Stimulated activated CD4-positive, alpha-beta T cell treated with anti-CD3 and anti-CD28 coated beads, Interleukin-1b, Interleukin-23, amount 100 ng/mL, for 48 hours (primary cell): ENCODE measurements at places on chromosomes 1 and 21.

GRCh38 chr1:181090641-181091126 is 2.2 kb downstream of the IER5 start:
- peak; percentile 58 for DNase-seq

- DNase-seq, result no peak
These were observed 110.4 kb downstream of the KCNT2 start for GRCh38 chr1:196497817-196498216.

DNA sequence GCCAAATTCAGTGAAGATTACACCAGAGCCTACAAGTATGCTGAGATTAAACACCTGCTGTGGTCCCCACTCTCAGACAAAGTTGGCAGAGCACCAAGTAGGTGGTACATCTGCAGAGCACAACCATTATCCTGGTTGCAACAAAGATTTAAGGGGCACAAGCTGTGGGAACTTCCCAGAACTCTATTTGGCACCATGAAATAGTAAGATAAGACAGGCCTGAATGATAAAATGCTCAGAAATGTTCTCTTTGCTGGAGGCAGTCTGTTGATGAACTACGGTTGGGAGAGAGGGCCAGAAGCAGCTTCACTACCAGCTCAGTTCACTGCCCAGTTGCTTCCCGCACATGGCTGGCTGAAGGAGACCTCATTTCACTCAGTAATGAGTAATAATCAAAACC is 19.9 kb downstream of the RPL5 start:
- DNase-seq, result no peak

GRCh38 chr1:106571109-106571508 is 485.4 kb upstream of the PRMT6 start:
- DNase-seq, result no peak

DNA sequence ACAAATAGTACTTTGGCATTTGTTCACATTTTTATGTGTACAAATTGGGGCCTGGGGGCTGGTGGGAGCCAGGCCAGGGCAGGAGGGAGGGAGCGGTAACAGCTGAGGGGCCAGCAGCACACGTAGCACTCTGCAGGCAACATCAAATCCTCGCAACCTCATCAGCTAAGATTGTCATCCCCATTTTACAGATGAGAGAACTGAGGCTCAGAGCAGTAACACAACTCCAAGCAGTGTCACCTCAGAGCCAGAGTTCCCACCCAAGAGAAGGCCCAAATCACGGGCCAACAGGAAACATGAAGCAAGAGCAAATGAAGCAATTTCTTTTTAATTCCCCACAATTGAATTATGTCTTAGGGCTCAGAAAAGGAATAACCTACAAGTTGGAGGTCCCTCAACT is 14.1 kb downstream of the IFFO2 start:
- DNase-seq, result no peak

- no peak for DNase-seq
These were observed 21.3 kb upstream of the RSPO1 start for GRCh38 chr1:37656026-37656425.

GRCh38 chr1:63454269-63454668 is 68.8 kb downstream of the ITGB3BP start:
- DNase-seq, result no peak

GRCh38 chr1:202622388-202622787 is 87.9 kb downstream of the SYT2 start:
- no peak for DNase-seq

- no peak for DNase-seq
These were observed 18.6 kb downstream of the KHDRBS1 start for GRCh38 chr1:32032275-32032615.

- DNase-seq, result no peak
These were observed 23.1 kb downstream of the TRAF5 start for GRCh38 chr1:211349741-211350140.

DNA sequence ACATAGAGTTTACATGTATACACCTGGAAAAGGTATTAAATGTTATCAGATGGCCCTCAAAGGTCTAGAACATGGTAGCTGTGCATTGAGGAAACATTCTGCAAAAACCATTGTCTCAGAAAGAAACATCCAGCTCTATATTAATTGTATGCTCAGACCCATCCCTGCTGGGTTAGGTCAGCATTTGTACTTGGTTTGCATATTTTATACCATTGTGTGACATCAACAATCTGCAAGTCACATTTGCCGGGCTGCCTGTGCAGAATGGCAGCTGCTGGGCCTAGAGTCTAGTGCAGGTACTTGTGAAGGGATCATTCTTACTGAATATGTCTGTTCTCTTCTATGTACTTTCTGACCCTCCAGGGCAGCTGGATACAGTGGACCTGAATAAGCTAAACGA is 43.9 kb upstream of the LAMC2 start:
- DNase-seq, result no peak

- DNase-seq, result peak; percentile 44
These were observed 22.2 kb downstream of the SLC2A1 start for GRCh38 chr1:42936309-42937078.

DNA sequence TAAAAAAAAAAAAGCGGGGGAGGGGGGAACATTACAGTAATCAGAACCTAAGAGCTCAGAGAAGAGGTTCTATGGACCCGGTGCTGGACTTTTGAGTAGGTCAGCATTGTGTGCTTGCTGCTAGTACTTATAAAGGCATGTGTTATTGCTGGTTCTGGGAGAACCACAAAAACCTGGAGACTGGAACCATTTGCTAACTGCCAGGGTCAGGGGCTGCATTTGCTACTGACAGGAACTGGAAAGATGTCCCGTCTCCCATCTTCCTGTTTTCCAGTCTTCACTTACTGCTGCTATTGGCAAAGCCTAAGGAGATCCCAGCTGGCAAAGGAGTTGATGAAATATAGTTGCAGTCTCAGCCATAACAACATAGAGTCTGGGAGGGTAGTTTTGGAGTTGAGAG is 4.3 kb downstream of the RNF2 start:
- DNase-seq, result no peak

DNA sequence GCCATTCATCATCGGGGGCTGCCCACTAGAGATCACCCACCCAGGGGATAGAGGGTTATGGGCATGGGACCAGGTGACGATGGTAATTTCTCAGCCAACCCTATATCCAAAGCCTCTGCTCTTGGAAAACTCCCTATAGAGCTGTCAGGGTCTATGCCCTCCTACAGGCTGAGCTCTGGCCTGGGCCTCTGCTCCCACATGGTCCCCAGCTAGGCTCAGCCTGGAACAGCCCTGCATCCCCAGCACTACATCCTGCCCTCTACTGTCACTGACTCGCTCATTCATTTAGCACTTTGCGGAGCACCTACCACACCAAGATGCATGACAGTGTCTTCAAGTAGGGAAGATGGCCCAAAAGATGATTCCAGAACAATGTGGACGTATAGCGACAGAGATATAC is 45.0 kb upstream of the EPS8L3 start:
- DNase-seq, result no peak

DNA sequence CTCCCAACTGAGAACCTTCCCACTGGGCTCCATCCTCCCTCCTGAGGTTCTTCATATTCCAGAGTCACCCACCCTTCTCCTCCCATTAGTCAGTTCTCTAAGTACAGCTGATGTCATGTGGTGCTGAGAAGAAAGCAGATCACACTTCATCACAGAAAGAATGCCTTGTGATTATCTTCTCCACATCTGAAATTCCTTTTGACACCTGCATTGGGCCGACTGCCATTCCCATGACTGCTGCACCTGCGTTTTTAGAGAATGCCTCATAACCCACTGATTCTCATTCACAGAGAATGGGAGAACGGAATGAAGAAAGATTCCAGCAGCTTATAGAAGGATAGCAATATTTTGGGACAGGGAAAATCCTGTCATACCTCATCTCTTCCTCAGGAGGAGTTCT is 14.3 kb downstream of the LEPR start:
- DNase-seq, result no peak

- peak; percentile 12 for DNase-seq
These were observed 67.5 kb upstream of the CD1D start for GRCh38 chr1:158112994-158113758.

DNA sequence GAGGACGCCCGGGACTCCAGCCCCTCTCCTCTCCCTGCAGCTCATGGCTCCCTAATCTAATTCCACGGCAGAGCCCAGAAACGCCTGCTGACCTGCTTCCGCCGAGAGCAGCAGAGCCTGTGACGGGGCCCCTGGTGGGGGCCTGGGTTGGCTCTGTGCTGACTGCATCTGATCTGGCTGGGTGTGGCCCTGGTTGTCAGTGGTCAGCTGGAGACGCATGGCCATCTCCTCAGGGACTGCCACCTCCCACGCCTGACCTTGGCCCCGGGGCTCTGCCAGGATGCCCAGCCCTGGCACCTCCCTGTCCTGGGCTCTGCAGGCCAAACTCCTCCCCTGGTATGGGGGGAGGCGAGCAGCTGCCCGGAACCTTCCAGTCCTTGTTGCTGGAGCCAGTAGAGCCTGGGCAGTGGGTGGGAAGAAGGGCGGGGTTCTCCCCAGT is 1.1 kb upstream of the PLCH2 start:
- DNase-seq, result no peak

- no peak for DNase-seq
These were observed 6.9 kb downstream of the TRAPPC10 start for GRCh38 chr21:44018813-44019567.

DNA sequence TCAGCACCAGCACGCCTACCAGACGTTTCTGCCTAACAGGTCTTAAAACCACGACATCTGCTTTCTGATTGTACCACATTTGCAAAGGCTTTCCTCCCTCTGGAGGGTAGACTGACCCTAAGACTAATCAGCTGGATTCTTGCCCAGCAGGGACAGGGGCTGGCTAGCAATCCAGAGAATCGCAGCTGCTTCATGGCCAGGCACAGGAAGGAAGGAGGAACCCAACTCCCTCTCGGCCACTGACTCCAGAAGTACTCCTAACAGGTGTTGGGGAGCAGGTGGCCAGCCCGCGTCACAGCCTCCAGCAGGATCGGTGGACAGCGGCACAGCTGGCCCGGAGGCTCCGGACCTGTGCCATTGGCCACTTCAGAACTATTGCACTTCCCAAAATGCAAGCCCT is 180.8 kb downstream of the NPHP4 start:
- no peak for DNase-seq

DNA sequence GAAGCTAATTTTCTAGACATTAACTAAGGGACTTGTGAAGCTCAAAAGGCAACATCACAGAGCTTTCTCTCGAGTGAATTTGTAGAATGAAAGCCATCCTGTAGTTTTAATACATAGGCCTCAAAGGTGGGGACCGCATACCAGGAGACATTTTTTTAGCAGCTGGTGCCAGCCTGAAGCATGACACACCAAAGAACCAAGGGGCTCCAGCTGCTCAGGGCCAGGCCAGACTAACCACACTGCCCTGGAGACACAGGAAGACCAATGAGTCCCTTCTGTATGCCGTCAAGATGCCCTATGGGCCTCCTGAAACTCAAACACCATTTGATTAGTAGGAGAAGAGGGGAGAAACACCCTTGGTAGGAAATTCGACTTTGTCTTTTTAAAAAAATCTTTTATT is 113.9 kb upstream of the CACNA1E start:
- no peak for DNase-seq

DNA sequence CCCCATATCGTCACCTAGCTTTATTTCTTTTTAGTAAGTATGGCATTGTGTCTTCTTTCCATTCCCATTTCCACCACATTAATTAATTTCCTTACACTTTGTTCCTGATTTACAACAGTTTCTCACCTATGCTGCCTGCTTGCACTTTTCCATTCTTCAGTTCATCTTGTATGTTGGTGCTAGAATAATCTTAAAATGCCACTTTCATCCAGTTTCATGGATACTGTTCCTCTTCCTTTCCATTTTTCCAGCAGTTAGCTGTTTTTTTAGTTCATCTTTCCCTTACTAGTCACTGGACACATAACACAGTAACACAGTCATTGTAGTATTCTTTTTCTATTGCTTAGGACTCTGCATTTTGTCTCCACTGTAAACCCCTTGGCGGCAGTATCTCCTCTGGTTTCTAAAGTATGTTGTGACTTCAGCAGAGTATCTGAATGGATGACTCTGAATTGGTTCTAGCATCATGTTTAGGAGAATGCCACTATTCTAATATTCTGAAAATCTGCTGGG is 2.1 kb downstream of the CDC7 start:
- DNase-seq, result no peak

- no peak for DNase-seq
These were observed 6.8 kb downstream of the PCP4L1 start for GRCh38 chr1:161265305-161265704.

DNA sequence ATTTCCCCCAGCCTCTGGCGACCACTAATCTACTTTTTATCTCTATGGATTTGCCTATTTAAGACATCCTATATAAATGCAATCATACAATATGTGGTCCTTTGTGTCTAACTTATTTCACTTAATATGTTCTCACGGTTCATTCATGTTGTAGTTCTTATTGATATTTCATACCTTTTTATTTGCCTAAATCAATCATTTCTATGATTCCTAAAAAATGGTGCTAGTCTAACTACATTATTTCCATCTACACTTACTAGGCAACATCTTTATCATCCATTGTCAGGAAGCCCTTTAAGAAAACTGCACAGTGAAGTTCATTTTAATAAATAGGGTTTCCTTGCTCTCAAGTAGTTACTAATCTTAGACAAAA is 380 bp upstream of the FBXO28 start:
- no peak for DNase-seq

GRCh38 chr1:228735871-228736586 is 750 bp downstream of the RHOU start:
- no peak for DNase-seq

DNA sequence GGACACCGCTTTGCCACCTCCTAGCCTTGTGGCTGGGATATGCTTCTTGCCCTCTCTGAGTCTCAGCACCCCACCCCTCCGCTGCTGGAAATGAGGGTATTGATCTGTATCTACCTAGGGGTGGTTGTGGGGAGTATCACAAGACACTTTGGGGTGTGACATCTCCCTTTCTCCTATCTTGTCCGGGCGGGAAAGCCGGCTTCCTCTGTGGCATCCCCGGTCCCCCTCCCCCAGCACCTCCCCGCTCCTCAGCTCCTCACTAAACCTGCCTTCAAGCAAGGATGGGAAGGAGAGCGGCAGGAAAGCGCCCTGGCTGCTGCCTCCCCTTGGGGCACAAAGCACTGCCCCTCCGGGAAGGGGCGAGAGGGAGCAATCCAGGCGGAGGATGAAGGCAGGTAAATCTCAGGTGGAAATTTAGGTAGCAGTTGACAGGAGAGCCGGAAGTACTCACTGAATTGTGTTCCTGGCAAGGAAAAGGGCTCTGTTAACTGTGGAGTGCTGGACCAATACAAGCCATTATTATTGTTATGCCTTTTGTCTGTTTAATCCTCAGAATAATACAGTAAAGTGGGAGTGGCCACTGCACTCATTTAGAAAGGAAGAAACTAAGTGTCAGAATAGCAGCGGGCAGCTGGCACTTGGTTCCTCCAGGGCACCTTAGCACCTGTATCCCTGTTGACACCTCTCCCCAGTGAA is 49.0 kb upstream of the LRP8 start:
- no peak for DNase-seq

DNA sequence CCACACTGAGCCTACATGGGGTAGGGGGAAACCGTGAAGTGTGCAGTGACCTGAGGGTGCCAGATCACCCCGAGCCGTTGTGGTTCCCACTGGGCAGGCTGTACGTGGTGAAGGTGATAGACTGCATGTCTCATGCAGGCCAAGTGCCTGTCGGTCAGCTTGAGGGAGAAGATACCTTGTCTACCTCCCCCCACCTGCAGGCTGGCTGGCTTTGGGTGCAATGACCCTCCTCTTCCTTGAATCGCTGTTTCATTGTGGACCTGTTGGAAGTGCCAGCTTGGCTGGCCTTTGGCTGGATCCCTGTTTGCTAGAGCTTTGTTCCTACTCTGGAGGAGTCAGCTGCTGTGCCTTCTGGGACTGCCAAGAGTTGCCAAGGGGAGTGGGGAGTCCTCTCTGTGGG is 92.5 kb downstream of the GALNT2 start:
- no peak for DNase-seq
